ENCODE measurements at places on chromosomes 11 and 22. TPM values are rescaled to one million over a fixed set of nuclear protein-coding genes. Genes with fewer than 3 reads are reported as not detected.
A peak's percentile ranks its signal among the peaks of the same experiment; 100 is the strongest.

DNA sequence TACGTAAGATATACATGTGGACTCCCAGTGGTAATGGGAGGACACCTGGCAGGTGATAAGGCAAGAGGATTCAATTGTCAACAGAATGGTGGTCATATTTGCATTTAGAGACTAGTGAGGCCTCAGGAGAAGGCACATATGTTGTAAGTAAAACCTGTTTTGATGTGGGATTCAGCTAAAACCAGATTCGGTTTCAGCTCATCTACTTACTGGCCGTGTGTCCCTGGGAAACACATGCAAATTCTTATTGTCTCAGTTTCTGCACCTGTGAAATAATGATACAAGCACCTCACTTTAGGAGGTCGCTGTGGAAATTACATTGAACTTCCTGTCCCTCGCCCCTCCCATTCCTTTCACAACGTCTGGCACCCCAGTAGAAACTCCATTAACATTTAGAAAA is 78.9 kb upstream of the FIBIN start:
- peak; percentile 2 for DNase-seq

GRCh38 chr11:5574654-5575053 is 6.0 kb upstream of the OR52B6 start:
- DNase-seq = no peak

DNA sequence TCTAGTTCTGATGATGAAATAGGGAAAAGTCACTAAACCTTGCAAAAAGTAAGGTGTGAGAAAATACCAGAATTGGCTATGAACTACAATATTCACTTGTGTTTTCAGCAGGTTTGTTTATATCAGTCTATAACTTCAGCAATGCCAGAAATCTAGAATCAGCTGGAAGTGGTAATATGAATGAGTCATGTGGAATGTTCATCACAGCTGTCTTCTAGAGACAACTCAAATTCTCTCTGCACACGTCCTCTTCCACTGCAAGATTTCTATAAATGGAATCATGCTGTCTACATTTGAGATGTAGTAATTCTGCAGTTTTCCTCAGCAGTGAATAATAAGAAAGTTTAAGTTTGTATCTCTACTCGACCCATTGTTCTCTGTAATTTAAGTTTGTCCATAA is 89.9 kb downstream of the OR4A15 start:
- no peak for DNase-seq

Gene PSMA1
- 252 TPM for total RNA-seq

Gene KDM4E
- total RNA-seq = not detected

Gene SMCO4
- total RNA-seq = 57.6 TPM
